ENCODE measurements at places on chromosomes 13 and 19. TPM values are rescaled to one million over a fixed set of nuclear protein-coding genes. Genes with fewer than 3 reads are reported as not detected.

FGF22 gene
- total RNA-seq, result 0.11 TPM

DNA sequence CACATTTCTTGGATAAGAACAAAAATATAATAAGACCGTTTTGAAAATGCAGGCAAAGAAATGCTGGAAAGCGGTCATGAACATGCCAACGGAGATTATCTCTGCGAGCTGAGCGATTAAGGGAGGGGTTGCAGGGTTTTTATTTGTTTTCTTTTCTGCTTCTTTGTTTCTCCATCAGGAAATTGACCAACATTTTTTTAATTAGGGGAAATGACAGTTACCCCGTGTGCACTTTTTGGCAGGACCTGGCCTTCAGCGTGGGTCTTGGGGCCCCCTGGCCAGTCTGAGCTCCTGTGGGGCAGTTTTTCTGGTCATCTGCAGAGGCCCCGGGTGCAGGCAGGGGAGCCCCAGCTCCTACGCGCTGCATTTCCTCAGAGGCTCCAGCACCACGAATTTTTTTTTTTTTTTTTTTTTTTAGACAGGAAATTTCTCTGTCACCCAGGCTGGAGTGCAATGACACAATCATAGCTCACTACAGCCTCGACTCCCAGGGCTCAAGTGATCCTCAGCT, 31.3 kb upstream of the HOMER3 start:
- no peak for ATAC-seq

- no peak for ATAC-seq
Measured at GRCh38 chr19:46803555-46803954, 15.2 kb upstream of the SLC1A5 start.

DNA sequence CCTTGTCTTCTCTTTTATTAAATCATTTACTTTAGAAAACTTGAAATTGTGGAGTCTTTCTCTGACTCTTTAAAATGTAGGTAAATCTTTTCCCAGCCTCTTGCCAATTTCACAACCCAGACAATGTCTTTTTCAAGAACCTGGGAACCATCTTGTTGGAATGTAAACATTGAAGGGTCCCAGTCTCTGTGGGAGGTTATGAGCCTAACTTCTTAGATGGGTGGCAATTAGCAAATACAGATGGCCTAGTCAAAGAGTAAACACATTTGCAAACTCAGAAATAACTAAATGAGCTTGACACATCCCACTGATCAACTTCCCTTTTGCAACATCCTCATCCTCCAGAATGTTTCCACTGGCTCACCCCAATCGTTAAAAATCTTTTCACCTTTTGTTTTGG, 721.0 kb downstream of the PCDH9 start:
- no peak for ATAC-seq

DAND5 gene
- 0.31 TPM for total RNA-seq

DNA sequence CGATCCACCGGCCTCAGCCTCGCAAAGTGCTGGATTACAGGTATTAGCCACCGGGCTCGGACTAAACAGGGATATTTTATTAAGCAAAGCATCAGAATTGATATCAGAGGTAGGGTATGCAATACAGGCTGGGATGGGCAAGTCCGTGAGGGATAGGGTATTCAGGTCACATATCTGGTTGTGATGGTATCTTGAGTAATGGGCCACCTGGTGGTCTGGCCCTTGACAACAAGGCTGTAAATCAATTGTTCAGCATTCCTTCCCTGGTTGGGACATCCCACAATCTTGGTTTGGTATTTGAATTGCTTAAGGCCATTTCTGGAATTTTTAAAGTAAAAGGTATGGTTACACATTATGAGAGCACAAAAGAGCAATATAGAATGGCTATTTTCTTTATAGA, 1588.0 kb downstream of the SLITRK1 start:
- ATAC-seq, result no peak

Measured in motor neuron (in vitro differentiated cells).